ENCODE measurements at places on chromosomes 2 and 18.

- H3K36me3 ChIP-seq, result peaks cover 74% of the 10 kb centered on the region
- peak overlapping the region; percentile 18 for H3K27ac ChIP-seq
- H3K27me3 ChIP-seq, result no peaks in the 10 kb centered on the region
- H3K4me1 ChIP-seq, result peaks cover 20% of the 10 kb centered on the region
These were observed 27.6 kb downstream of the SLC1A4 start for GRCh38 chr2:65016789-65017188.

DNA sequence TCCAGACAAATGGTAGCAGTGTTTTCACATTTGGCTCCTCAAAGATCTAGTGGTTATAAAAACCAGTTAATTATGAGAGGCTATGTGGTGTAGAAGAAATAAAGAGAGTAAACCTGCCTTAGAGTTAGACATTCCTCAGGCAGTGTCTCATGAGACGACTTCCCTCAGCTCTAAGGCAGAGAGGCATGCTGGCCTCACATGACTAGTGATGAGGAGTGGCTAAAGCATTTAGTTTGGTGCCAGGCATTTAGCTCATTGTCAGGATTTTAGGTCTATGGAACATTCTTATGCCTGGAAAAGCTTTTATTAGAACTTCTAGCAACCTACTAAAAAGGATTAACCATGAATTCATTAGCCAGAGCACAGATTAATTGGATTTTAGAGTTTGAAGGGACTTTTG lies 90.3 kb downstream of the RPRM start:
- no peaks in the 10 kb centered on the region for H3K4me1 ChIP-seq
- H3K36me3 ChIP-seq, result no peaks in the 10 kb centered on the region
- H3K27ac ChIP-seq, result no peak overlapping the region

GRCh38 chr18:50847192-50847591 lies 27.4 kb upstream of the MRO start:
- no peaks in the 10 kb centered on the region for H3K36me3 ChIP-seq
- no peak for DNase-seq
- no peaks in the 10 kb centered on the region for H3K4me1 ChIP-seq
- H3K27ac ChIP-seq, result no peak overlapping the region
- no peak overlapping the region for H3K4me3 ChIP-seq

- H3K36me3 ChIP-seq, result no peaks in the 10 kb centered on the region
- H3K27me3 ChIP-seq, result no peaks in the 10 kb centered on the region
- no peaks in the 10 kb centered on the region for H3K4me1 ChIP-seq
- no peak overlapping the region for H3K4me3 ChIP-seq
- no peak for DNase-seq
- H3K27ac ChIP-seq, result no peak overlapping the region
These were observed 193.8 kb downstream of the PAX3 start for GRCh38 chr2:222105046-222105445.

- no peaks in the 10 kb centered on the region for H3K4me1 ChIP-seq
- DNase-seq, result no peak
- H3K4me3 ChIP-seq, result no peak overlapping the region
These were observed 90.1 kb upstream of the NEDD4L start for GRCh38 chr18:57953883-57954282.

GRCh38 chr2:105796791-105797190 lies 52.1 kb downstream of the NCK2 start:
- no peaks in the 10 kb centered on the region for H3K36me3 ChIP-seq
- H3K27ac ChIP-seq, result no peak overlapping the region
- H3K4me3 ChIP-seq, result no peak overlapping the region
- no peaks in the 10 kb centered on the region for H3K27me3 ChIP-seq
- peaks cover 66% of the 10 kb centered on the region for H3K4me1 ChIP-seq

GRCh38 chr2:5121642-5122041 lies 570.5 kb upstream of the SOX11 start:
- no peak for DNase-seq
- no peaks in the 10 kb centered on the region for H3K27me3 ChIP-seq
- no peak overlapping the region for H3K4me3 ChIP-seq
- no peaks in the 10 kb centered on the region for H3K36me3 ChIP-seq
- no peaks in the 10 kb centered on the region for H3K4me1 ChIP-seq
- no peak overlapping the region for H3K27ac ChIP-seq

- no peaks in the 10 kb centered on the region for H3K27me3 ChIP-seq
- H3K4me1 ChIP-seq, result no peaks in the 10 kb centered on the region
These were observed 46.9 kb downstream of the PLEKHB2 start for GRCh38 chr2:131152074-131152473.

- H3K27ac ChIP-seq, result no peak overlapping the region
- H3K27me3 ChIP-seq, result no peaks in the 10 kb centered on the region
- H3K4me3 ChIP-seq, result no peak overlapping the region
These were observed 1119.8 kb downstream of the TSN start for GRCh38 chr2:122875091-122875865.

DNA sequence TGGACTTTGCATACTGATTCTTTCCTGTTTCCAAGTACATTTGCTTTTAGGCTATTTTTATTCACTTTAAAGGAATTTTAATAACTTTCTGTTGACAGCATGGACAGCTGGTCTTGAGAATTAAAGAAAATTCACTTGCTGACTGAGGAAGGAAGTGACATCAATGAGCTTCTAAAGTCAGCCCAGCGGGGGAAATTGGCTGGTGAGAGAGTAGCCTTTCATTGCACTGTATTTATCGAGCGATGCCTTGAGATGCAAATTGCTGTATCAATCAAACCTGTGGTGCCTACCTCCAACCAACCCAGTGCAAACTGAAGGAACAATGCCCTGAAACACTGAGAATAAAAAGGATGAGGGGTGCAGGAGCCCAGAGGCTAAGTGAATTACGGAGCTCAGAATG lies 91.4 kb upstream of the AQP4 start:
- no peaks in the 10 kb centered on the region for H3K36me3 ChIP-seq
- H3K4me3 ChIP-seq, result no peak overlapping the region
- no peaks in the 10 kb centered on the region for H3K4me1 ChIP-seq
- H3K27ac ChIP-seq, result no peak overlapping the region

- no peaks in the 10 kb centered on the region for H3K36me3 ChIP-seq
- no peak overlapping the region for H3K4me3 ChIP-seq
- H3K27ac ChIP-seq, result no peak overlapping the region
- H3K27me3 ChIP-seq, result no peaks in the 10 kb centered on the region
- no peaks in the 10 kb centered on the region for H3K4me1 ChIP-seq
These were observed 461.1 kb downstream of the LPIN1 start for GRCh38 chr2:12207491-12207890.

- H3K4me1 ChIP-seq, result peaks cover 9% of the 10 kb centered on the region
- no peak for DNase-seq
- no peaks in the 10 kb centered on the region for H3K36me3 ChIP-seq
- no peak overlapping the region for H3K4me3 ChIP-seq
- H3K27me3 ChIP-seq, result no peaks in the 10 kb centered on the region
- H3K27ac ChIP-seq, result no peak overlapping the region
These were observed 45.2 kb downstream of the CYP1B1 start for GRCh38 chr2:38030635-38031355.

DNA sequence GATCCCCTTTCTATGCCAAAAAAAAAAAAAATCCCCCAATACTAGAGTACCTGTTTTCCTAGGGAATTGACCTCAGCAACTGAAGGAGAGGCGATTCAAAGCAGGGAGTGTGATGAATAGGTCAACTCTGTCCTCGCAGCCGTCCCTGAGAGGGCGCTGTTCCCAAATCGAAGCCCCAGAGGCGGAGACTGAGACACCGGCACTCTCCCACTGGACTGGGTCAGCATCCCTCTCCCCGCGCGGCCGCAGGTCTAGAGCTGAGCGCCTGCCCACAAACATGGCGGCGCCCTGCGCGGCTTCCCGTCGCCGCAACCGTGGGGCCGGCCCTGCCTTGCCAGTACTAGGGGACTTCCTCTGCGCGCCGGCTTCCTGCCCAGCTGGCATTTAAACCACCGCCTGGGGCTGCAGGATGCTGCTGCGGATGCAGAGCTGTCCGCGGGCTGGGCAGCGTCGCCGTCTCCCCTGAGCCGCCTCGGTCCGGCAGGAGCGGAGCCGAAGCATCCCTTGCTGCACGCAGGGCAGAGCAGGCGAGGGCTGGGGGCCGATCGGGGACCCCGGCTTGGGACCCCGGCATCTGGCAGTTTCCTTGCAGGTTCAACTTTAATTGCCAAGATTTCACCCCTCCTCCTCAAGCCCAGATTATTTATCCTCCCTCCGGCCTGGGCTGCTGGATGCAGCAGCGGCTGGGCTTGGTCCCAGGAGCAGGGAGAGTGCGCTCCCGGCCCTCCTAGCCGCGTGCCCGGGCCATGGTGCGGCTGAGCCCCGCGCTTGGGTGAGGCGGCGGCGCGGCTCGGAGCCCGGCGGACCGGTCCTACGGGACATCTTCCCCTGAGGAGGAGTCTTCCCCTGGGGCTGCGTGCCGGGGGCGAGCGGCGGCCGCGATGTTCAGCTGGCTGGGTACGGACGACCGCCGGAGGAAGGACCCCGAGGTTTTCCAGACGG lies at the start of gene EHD3:
TSS of gene EHD3 (plus strand) at position 412 of the 942 bp plus-strand sequence. CDS start at position 882, 470 bp downstream.
- no peaks in the 10 kb centered on the region for H3K27me3 ChIP-seq
- peak; percentile 89 for DNase-seq
- peak within 1 kb of the TSS; percentile 27 for H3K4me3 ChIP-seq
- H3K27ac ChIP-seq, result peak within 1 kb of the TSS; percentile 37

- H3K36me3 ChIP-seq, result no peaks in the 10 kb centered on the region
- no peak overlapping the region for H3K4me3 ChIP-seq
- no peak for DNase-seq
- H3K27me3 ChIP-seq, result no peaks in the 10 kb centered on the region
These were observed 505.1 kb downstream of the CNTNAP5 start for GRCh38 chr2:124530203-124530602.

All from adrenal gland (tissue), 19 donors.